ENCODE measurements at places on chromosomes 11 and 22.
A peak's percentile ranks its signal among the peaks of the same experiment; 100 is the strongest.

GRCh38 chr22:23076896-23077572, 6.7 kb downstream of the GNAZ start:
- no peak for DNase-seq

DNA sequence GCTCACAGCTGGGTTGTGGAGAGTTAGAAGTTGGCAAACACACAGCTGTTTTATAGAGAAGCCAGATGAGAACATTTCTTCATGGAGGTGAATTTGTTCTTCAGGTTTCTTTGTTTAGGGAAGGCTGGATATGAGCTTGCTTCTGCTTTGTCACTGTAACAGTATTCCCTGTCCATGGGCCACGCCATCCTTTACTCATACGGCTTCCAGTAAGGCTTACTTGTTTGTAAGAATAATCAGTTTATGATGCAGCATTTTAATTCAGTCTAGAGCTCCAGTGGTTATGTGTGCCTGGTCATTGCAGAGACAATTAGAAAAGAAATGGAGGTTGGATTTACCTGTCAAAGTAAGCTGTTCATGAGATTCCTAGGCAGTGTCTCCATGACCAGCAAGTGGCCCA, 131.8 kb downstream of the TRIM44 start:
- DNase-seq = peak; percentile 6

DNA sequence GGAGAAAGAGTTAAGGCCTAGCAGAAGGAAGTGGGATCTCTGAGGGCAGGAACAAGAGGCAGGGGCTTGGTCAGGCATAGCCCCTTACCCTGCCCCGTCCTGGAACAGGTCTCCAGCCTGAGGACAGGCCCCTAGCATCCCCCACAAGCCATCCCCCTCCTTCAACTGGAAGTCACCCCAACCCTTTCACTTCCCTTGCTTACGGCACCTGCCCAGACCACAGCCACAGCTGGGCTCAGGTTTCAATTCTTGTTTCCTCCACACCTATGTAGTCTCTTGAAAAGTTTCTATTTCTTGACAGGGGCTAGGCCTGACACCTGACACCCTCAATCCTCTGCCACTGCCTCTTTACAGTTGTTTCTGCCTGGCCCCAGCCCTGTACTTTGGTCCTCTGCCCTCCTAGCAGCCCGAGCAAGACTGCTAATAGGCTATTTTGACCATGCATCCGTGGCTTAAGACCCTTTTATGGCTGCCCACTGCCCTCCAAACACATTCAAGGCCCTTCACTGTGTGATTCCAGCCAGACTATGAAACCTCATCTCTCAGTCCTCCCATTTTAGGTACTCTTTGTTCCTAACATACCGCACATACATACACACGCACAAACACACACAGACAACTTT, 10.9 kb upstream of the FCHSD2 start:
- no peak for DNase-seq

DNA sequence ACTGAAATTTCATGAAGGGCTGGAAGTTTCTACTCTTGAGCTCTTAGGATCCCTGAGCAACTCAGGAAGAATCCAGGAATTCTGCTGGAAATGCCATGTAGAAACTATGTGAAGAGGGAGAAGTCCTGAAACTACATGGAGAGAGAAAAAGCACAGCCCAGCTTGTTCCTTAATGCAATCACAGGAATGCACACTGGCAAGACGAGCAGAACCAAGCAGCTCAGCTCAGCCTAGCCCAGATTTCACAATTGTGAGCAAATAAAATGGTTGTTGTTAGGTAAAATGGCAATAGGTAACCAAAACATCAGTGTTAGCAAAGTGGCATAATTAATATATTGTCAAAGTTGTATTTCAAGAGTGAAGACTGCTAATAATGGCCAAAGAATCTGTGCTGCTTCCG, 28.1 kb downstream of the ZNF214 start:
- peak; percentile 77 for DNase-seq

- no peak for DNase-seq
These were observed 85.8 kb upstream of the NARS2 start for GRCh38 chr11:78660471-78660870.

GRCh38 chr11:80255021-80255420, 814.2 kb upstream of the TENM4 start:
- DNase-seq = no peak

DNA sequence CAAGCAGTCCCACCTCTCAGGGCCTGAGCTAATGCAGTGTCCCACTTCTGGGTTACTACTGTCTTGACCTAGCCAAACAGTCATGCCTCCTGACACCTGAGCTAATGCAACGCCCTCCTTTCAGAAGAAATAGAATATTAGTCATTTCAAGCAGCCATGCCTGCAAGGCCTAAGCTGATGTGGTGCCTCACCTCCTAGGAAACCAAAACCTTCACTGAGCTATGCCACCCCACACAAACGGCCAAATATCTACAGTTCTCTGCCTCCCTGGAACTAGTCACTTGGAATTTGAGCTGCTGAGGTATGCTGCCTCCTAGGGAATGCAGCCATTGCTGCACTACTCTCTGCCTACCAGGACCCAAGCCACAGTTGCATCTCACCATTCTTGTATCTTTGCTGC, 8.3 kb upstream of the MS4A6E start:
- no peak for DNase-seq

DNA sequence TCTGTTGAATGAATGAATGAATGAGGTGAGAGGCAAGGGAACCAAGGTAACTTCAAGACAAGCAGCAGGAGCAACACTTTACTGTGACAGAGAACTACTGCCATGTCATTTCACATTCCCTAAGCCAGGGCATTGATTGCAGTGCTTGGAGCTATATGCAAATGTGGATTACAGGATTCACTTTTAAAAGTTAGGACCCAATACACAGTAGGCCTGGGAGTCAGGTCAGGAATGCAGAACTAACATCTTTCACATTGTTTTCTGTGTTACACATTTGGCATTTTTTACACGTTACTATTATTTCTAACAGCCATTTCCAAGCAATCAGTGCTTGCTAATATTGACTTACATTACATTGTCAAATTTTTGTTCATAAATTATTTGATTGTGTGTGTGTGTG, 26.2 kb upstream of the ME3 start:
- peak; percentile 63 for DNase-seq

DNA sequence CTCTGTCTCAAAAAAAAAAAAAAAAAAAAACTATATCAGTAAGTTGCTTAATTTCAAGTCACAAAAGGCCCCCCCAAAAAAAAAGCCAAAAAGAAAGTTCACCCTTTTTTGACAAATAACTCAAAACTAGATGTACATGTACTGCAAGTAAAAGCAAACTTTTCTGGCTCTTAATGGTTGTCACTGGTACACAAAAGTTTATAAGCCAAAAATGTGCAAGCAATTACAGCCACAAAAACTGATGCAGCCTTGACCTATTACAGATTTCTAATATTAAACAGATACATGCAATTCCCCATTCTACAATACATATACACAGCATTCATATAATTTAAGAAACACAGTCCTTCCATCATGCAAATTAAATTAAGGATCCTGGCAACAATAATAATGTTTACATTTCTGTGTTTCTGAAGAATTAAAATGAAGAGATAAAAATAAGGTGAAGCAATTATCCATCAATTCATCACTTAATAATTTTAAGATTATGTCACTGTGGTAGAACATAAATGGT, 18.6 kb downstream of the PICALM start:
- no peak for DNase-seq

- no peak for DNase-seq
These were observed 15.9 kb downstream of the ARFGAP2 start for GRCh38 chr11:47160753-47161133.

DNA sequence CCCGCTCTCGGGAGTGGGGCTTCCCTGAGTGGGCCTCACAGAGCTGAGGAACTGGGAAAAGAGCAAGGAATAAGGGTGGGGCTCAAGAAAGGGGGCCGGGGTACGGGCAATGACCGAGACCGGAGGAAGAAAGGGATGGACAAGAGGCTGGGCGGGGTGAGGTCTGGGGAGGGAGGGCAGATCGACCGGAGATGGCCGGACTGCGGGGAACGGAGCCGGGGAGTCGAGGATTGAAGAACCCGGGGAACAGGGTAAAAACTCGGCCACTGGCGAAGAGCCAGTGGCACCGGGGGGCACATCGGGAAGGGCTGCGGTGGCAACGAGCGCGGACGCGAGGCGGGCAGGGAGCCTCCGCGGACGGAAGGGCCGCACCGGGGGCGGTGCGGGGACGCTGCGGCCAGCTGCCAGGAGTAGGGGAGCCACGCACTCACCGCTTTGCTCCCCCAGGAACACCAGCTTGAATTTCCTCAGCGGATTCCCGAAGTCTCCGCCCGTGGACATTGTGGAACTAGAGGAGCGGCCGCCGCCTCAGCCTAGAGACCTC, 667 bp downstream of the RAB6A start:
- peak; percentile 49 for DNase-seq
